DMS53 (cell line): ENCODE measurements at places on chromosomes 13 and 19.
A peak's percentile ranks its signal among the peaks of the same experiment; 100 is the strongest.

DNA sequence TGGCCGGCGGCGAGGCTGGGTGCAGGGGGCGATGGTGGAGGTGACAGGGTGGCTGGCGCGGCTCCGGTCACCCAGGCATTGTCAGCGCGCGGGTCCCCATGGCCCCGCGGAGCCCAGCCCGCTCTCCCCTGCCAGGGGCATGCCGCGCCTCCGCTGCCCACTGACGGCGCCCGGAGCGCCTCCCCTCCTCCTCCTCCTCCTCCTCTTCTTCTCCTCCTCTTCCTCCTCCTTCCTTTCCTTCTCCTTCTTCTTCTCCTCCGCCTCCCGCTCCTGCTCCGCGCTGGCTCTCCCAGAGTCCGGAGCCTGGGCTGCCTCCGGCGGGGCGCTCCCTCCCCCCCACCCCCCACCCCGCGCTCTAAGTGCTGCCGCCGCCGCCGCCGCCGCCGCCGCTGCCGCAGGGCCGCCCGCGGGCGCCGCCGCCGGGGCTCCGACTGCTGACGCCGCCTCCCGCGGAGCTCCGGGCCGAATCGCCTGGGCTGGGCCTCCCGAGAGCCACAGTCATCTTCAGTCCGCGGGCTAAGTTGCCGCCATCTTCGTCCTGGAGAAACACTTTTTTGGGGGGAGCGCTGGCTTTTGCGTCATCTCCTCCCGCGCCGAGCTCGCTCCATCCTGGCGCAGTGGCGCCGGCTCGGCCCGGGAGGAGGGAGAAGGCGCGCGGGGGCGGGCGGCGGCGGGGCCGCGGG lies 348.3 kb downstream of the LIG4 start:
- peak; percentile 51 for DNase-seq

DNA sequence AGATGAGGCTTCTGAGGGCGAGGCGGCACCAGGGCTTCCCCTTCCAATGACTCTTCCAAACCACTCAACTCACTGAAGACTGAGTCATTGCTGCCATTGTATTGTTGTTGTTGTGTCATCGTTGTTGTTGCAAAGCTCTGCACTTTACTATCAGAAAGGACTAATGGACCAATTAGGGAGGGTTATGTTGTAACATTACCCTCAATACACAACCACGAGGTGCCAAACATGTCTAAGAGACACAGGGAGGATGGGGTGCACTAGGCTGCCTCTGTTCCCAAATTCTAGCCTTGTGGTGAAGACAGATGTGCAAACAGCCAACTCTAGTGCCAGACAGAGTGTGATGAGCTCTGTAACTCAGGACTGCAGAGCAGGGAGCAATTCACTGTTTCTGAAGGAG lies 1075.2 kb downstream of the UQCRFS1 start:
- DNase-seq = no peak

- DNase-seq = peak; percentile 48
These were observed 2.3 kb upstream of the RNF225 start for GRCh38 chr19:58392945-58393724.

DNA sequence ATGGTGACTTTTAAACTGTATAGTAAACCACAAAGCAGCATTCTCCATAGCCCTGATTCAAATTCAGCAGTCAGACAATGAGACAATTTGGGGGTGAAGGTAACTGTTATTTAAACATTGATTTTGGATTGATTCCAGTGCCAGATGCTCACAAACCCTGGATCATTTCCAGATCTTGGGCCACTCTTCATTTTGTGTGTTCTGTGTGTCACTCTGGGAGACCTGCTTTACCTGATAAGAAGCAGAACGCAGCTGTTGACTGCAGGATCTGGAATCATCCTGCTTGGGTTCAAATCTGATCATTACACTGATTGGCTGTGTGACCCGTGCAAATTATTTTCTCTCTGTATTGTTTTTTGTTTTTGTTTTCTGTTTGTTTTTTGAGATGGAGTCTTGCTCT lies 4.0 kb upstream of the PCDH8 start:
- DNase-seq = peak; percentile 52

DNA sequence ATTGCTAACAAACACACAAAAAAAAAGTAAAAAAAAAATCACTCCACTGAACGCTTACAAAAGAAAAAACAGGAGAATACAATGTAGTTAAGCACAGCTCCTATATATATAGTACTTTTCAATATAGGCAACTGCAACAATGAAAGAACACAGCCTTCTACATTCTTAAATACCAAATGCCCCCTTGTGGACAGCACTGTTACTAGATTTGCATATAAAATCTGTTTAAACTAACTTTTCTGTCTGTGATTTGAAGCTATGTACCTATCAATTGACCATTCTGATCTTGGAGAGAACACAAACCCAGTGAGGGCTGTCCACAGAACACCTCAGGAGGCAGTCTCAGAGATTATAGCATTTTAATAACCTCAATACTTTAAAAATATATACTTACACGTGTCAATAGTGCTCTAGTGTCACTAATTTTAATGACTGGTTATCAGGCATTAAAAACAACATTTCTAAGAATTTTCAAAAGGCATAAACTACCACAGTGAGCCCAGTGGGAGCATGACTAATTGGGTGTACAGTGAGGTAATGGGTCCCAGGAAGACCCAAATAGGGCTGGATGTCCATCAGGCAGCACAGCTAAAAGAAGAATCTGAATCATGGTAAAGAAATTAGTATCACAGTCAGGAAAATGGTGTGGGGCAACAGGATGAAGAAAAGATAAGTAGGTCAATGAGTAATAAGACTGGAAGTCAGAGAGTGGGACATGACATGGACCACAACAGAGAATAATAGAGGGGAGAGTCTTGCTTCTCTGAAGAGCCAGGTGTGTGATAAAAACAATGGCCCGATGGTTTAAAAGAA lies 22.2 kb downstream of the CCDC169 start:
- peak; percentile 89 for DNase-seq

DNA sequence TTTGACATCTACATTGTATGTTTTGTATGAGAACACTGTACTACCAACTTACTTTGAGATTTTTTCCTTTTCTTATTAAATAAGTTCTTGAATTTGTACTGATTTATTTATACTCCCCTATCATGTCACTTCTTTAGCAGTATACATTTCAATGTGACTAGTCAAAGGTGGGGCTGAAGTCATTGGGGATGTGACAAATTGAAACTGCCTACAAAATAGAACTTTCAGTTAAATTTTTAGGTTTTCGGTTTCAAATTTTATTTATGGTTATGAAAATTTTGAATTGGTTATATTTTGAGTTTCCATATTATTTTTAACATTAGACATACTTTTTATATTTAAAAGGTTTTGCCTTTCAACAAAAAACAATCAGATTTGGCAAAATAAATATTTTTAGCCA lies 221.6 kb downstream of the NBEA start:
- no peak for DNase-seq

DNA sequence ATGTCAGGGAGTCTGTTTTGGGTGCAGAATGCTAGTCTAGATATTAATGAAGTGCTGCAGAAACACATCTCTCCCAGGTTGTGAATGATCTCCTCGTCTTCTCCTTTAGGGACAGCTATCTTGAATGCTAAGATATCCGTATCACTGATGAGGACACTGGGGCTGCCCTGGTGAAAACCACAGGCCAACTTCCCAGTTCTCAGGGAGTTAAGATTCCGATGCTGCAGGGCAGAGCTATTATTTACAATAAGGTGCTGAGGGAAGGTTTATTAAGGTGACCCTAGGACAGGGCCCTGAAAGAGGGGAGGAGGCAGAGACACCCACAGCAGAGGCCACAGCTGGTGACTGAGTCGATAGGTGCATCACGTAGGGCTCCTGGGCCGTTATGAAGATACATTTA lies 66.1 kb downstream of the TNFRSF19 start:
- DNase-seq = no peak

- peak; percentile 69 for DNase-seq
These were observed 699 bp downstream of the RCBTB2 start for GRCh38 chr13:48532256-48532505.

GRCh38 chr19:33271246-33272021 lies 30.9 kb downstream of the CEBPA start:
- no peak for DNase-seq

DNA sequence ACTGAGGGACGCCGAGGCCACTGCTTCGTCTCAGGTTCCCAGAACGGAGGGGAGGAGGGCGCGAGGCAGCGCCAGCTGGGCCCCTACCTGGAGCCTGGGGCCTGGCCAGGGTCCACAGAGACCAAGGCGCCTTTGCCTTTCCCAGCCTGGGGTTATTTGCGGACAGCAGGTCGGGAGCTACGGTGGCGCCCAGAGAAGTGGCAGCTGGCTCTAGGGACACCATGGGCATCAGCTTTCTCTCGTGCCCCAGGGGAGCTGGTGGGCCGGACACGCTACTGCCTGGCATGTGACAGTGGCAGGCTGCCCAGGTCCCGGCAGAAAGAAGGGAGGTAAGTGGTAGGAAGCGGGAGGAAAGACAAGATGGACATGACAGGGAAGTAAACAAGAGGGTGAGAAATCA lies 19.0 kb downstream of the AKT2 start:
- no peak for DNase-seq

DNA sequence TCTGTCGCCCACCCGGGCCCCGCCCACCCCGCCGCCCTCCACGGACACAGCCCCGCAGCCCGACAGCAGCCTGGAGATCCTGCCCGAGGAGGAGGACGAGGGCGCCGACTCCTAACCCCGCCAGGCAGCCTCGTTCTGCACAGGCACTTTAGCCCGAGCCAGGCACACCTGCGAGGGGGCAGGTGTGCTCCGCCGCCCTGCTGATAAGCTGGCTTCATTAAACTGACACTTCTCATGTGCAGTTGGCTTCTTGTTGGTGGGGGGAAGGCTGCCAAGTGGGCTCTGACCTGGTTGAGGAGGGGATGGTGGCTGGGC lies 8.2 kb downstream of the IL4I1 start:
- DNase-seq = peak; percentile 78

- DNase-seq = no peak
These were observed 17.0 kb downstream of the RBM26 start for GRCh38 chr13:79389026-79389425.

GRCh38 chr19:31233295-31233800 lies 115.9 kb downstream of the TSHZ3 start:
- no peak for DNase-seq

GRCh38 chr13:38819053-38819452 lies 132.2 kb downstream of the FREM2 start:
- DNase-seq = peak; percentile 18

DNA sequence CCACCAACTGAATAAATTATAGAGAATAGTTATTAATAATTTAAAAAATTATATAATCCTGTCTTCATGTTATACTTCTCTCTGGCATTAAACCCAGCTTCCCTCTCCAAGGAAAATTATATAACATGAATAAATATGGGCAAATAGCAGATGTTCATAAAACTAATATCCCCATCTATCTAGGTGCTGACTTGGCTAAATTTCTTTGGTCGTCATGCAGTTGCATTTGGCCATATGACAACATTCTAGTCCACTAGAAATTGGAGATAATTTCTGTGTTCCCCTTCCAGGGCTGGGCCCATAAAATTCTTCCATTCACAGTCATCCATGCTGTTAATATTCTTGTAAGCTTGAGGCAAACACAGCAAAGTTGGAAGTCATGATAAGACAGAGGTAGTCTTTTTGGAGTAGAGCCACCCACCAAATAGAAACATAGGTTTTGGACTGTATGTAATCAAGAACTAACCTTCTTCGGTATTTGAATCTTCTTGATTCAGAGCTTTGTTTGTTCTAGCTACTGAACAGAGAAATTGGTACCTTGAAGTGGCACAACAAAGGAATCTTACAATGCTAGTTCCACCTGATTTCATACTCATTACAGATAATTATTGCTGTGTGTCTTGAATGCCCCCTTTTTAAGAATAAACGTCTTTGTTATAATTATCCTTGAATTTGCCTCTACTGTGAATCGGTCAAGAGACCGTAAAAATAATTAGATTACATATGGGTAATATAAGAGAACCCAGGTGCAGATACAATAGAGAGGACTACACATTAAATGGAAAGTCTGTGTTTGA lies 678.5 kb upstream of the PCDH20 start:
- no peak for DNase-seq

DNA sequence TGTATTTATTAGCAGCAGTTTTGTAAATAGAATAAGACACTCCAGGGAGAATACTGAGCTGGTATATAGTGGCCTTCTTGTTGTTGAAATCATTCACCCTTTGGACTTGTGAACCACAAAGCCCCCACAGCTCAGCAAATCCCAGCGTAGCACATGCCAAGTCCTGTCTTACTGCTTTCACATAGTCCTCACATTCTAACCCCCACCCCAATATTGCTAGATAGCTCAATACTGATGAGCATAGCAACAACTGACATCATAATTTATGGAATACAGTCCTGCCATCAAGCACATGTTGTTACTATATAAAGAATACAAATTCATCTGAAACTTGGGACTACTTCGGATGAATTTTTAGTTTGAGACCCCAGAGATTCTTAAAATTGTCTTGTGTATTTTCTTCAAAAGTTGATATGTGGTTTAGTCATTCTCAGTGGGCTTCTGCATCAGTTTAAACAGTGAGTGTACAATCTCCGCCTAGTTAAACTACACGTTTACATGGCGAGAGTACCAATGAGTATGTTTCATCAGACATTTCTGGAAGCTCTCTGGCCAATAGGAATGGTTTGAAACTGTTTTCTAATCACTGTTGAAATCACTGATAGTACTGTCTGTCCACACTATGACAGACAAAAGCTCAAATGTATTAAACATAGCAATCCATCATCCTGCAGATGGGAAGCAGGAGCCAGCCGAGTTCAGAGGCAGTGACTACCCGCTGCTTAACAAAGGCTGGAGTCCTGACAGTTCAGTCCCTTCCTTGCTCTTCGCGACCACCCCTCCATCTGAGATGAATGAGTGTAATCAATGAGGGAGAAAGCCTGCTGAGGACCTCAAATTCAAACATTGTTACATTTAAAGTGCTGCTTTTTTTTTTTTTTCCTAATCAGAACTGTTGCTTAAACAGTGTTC lies 15.2 kb downstream of the DACH1 start:
- DNase-seq = no peak

- DNase-seq = no peak
These were observed 8.1 kb upstream of the ADGRE2 start for GRCh38 chr19:14786421-14786851.

- DNase-seq = no peak
These were observed 47.6 kb downstream of the CAPN12 start for GRCh38 chr19:38696729-38697055.

GRCh38 chr19:51161266-51161665 lies 19.2 kb downstream of the SIGLEC7 start:
- DNase-seq = no peak

GRCh38 chr13:45863709-45864590 lies 12.4 kb upstream of the SIAH3 start:
- peak; percentile 58 for DNase-seq

GRCh38 chr19:40689339-40690049 lies 957 bp downstream of the NUMBL start:
- no peak for DNase-seq

DNA sequence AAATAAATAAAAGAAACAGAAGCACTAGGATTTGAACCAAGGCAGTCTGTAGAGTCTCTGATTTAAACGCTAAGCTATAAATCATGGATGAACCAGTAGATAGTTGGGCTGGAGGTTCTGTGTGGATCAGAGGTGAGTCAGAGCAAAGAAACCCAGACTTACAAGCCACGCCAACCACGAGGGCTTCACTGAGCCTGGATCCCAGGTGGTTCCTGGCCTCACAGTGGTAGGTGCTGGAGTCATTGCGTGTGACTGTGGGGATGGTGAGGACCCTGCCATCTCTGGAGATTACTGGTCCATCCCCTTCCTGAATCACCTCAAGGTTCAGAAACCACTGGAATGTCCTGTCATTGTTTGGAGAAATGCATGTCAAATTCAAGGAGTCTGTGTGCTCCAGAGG lies 19.3 kb upstream of the CEACAM20 start:
- no peak for DNase-seq
